ENCODE measurements at places on chromosomes 16 and 17.

DNA sequence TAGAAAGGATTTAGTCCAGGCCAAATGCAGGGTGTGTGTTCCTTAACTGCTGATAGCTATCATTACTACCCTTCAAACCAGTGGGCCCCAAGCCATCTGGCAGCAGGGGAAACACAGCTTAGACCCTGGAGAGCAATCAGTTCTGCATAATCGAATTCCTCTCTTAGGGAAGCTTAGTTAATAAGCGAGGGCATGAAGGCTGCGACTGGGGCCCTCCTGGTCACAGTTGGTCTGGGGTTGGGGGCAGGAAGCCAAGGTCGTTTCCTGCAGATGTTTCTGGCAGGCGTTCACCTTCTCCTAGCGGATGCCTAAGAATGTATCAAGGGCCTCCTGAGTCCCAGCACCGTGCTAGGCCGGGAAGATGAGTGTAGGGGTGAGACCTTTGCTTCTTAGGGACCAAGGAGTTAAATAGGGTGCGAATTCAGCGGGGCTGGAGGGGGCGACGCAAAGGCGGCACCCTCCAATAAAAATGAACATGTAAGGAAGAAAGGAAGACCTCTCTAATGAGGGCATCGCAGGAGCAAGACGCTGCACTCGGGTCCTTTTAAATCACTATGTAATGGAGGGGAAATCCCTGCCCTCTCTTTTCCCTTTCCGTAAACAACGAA is 16.5 kb upstream of the EEF2K start:
- DNase-seq, result no peak

GRCh38 chr16:89363621-89364393 is 126.6 kb downstream of the ANKRD11 start:
- DNase-seq, result no peak

DNA sequence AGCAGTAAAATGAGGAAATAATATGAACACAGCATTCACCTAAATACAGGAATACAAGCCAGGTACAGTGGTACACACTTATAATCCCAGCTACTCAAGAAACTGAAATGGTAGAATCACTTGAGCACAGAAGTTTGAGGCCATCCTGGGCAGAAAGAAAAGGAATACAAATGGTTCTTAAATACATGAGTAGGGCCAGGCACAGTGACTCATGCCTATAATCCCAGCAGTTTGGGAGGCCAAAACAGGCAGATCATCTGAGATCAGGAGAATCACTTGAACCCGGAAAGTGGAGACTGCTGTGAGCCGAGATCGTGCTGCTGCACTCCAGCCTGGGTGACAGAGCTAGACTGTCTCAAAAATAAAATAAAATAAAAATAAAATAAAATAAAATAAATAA is 23.0 kb upstream of the SMG8 start:
- DNase-seq, result no peak

GRCh38 chr17:42667088-42667951 is 8.2 kb downstream of the TUBG2 start:
- no peak for DNase-seq

GRCh38 chr16:75555707-75556430 is at the start of gene TMEM231:
TSS of gene TMEM231 (minus strand) at chr16:75556252. CDS start at chr16:75556209, 43 bp downstream.
- peak; percentile 91 for DNase-seq

DNA sequence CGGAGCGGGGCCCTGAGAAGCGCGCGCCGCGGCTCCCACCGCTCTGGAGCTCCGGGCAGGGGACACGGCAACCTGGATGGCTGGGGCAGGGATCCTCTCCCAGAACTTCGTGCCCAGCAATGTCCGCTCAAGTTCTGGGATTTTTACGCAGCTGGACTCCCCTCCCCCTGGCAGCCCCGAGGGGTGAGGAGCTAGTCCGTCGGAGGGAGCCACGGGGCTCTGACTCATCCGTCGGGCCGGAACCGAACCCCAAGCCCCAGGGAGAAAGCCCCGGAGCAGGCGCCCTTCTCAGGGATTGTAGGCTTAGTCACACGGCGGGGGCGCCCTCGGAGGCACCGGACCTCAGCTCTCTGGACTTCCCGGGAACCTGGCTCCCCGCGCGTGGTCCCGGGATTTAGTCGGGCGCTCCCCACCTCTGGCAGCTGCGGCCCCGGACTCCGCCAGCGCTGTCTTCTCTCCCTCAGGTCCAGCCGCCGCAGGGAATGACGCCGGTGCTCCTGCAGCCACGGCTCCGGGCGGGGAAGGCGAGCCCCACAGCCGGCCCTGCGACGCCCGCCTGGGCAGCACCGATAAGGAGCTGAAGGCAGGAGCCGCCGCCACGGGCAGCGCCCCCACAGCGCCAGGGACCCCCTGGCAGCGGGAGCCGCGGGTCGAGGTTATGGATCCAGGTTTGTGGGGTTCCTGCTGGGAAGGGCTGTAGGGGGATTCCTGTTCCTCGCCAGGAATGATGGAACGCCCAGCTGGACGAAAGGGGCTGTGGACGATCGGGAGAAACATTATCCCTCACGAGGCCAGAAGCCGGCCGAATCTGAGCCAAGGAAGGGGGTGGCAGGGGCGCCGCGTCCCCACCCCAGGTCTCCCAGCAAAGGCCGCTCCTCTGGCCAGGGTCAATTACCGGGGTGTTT is 830 bp downstream of the SPHK1 start:
- DNase-seq, result no peak

GRCh38 chr17:51351890-51352289 is 91.5 kb downstream of the UTP18 start:
- DNase-seq, result no peak

GRCh38 chr16:77781091-77781490 is 7.3 kb upstream of the VAT1L start:
- no peak for DNase-seq

GRCh38 chr16:84927621-84928591 is 83.4 kb downstream of the ZDHHC7 start:
- DNase-seq, result no peak

- no peak for DNase-seq
Observed at GRCh38 chr17:5396612-5397011, 22.9 kb downstream of the NUP88 start.

DNA sequence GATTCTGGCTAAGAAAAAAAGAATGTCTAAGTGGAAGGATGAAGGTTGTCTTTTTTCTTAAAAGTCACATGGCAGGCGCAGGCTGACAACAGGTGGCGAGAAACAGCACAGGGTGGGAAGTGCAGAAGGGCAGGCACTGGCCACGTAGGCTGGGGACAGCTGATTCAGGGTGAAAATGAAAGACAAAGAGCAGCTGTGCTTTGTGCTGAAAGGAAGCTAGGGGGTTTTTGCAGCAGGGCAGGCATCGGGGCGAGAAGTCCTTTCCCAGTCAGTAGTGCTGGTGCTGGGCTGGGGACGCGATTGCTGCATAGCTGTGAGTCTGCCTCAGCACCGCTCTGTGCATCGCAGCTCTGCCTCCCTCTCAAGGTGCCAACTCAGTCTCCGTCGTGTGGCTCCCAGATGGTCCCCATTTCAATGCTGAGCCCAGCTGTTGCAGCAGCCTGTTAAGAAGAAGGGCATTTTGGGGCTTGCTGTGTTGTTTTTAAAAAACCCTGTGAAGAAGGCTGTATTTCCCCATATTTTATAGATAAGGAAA is 183.1 kb upstream of the CCL2 start:
- DNase-seq, result no peak

DNA sequence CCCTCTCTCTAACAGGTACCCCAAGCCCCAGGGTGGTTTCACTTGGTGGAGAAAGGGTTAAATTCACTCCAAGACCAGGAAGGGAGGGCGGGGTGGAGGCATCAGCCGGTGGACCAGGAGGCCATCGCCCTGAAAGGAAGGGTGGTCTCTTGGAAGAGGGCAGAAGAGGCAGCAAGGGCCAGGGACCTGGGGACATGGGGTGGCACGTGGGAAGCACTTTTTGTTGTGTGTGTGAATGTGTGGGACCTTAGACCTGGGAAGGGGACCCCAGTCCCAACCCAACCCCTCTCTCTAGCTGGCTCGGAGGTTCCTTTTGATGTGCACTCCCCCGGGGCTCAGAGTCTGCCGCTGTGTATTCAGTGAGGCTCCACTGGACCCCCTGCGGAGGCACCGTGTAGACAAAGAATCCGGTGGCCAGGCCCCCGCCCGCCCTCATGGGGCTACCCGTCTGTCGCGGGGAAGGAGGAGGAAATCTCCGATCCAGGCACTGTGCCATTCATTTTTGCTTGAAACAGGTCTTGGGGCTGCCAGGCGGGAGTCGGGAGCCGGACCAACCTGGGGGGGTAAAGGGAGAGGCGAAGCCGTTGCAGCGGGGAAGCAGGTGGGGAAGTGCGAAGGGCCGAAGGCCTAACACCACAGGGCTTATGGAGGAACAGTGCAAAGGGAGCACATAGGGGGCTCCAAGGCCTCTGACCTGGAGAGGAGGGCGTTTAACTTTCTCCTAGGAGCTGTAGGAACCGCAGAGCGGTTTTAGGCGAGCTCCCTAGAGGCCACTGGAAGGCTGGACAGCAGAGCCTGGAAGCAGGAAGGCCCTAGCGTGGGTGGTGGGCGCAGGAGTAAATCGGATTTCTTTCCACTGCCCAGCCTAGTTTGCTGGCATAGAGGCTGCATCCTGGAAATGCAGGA is 3.2 kb upstream of the WNT3 start:
- DNase-seq, result no peak

- DNase-seq, result no peak
Observed at GRCh38 chr17:4214157-4214556, 49.6 kb downstream of the ANKFY1 start.

DNA sequence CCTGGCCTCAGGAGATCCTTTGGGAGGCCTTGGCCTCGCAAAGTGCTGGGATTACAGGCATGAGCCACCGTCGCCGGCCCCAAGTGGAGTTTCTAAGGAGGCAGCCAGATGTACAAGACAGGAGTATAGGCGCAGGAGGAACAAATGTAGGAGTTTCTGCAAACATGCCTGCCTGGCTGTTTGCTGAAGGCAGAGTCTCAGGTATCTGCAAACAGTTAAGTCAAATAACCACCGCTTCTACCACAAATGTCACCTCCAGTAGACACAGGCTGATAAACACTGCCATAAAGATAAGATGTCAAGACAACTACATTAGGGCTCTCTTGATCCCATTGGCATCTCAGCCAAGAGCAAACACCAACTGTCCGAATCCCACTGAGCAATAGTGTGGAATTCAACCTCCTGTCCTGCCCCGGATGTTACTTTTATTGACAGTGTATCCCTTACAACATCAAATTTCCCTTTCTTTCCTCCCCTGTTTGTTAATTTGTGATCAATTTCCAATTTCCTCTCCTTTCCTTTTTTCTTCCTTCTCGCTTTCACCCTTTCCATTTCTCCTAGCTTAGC is 5.6 kb upstream of the COG1 start:
- DNase-seq, result no peak

GRCh38 chr17:31688701-31689100 is 170.3 kb downstream of the COPRS start:
- no peak for DNase-seq

- no peak for DNase-seq
Observed at GRCh38 chr17:28509789-28510188, 3.6 kb downstream of the FOXN1 start.

DNA sequence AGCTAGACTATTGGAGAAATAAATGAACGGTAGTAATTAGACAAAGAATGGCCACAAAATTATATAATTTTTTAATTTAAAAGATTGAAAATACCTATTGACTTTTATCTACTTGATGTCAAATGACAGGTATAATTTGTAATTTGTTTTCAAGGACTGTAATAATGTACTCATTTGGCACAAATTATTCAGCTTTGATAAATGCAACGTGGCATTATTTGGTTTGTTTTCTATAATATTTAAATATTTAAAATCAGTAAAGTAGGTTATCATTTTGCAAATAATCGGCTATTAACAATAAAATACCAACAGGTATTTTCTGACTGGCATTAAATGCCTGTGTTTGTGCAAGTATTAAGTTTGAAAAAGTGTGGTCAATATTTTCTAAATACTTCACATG is 60.6 kb downstream of the CDH11 start:
- DNase-seq, result no peak

Measured in mesothelial cell of epicardium (in vitro differentiated cells).